ENCODE measurements at places on chromosomes 4 and X. TPM values are rescaled to one million over a fixed set of nuclear protein-coding genes. Genes with fewer than 3 reads are reported as not detected.

KLHL5 gene
- 26.1 TPM for total RNA-seq

KIAA1210 gene
- total RNA-seq, result not detected

DNA sequence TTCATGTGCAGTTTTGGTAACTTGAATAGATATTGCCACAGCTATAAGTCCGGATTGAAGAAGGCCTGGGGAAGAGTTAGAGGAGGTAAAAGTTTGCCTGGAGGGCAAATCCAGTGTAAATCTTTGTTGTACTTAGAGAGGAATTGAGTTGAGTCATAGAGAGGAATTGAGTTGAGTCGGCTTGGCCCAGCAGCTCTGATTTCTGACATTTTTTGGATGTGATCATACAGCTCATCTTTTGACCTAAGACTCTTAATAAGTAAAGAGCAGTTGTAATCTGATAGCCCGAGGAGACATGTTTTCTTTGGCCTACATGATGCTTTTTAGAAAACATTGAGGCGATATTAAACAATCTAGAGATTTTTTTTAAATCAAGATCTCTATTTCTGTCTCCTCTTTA lies 3.9 kb downstream of the KIT start:
- DNase-seq, result no peak

GRCh38 chrX:151773434-151773833 lies 38.9 kb downstream of the CNGA2 start:
- DNase-seq, result no peak
